ENCODE measurements at places on chromosomes 2 and 18.

DNA sequence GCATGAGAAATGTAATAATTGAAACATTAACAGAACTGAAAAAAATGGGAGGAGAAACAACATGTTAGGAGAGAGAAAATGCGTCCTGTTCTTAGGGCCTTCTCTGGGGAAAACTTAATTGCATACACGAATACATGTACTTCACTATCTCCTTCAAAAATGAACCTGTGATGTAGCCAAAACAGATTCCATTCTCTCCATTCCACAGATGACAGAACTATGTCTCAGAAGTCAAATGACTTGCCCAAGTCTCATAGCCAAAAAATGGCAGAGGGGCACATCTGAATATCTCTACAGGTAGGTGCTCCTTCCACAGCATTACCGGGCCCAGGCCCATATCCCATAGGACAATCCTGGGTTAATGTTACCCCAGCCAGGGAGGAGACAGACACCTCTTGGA lies 3.9 kb upstream of the DCTN1 start:
- no peak for DNase-seq

DNA sequence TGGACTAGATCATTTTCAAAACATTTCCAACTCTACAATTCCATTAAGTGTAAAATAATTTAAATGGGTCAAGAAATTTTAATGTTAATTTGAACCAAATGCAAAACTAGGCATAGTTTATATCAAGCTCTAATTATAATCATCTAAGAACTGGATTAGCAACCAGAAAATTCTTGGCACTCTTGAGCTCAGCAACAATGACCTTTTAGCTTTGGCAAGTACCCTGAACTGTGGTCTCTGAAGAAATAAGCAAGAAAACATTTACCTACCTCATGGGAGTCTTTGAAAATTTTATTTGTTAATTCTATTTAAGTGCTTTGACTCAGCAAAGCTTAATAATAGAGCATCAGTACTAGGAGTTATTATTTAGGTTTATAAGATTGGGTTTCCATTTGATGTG lies 313.2 kb downstream of the SATB2 start:
- no peak for DNase-seq

GRCh38 chr2:217643789-217644301 lies 358.9 kb downstream of the TNS1 start:
- no peak for DNase-seq

GRCh38 chr2:45700407-45701013 lies 49.0 kb downstream of the PRKCE start:
- DNase-seq, result no peak

DNA sequence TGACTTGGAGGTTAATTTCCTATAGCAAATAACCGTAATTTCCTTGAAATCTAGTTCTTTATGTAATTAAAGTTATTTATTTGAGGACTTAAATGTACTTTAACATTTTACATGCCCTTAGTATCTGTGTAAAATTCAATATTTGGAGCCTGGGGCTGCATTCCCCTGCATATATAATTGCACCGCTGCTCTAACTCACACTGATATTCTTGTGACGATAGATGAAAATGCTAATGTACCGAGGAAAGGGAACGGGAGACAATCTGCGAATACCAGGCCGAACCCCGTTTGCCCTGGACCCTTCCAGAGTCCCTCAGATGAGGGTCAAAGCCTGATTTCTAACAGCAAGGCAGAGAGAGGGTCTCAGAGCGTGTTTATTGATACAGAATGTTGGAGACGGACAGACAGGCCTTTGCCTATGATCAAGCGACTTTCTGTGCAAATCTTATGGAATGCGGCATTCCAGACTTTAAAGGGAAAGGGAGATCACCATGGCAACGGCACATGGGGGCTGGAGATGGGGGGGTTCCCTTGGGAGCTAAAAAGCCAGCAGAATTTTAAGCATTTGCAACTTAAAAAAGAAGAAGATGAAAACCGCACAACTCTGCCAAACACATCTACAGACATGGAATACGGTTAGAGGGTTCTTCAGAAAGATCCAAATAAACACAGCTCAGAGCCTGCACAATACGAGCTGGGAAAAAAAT lies 57.6 kb upstream of the TWIST2 start:
- DNase-seq, result no peak

GRCh38 chr2:129178356-129178755 lies 801.1 kb upstream of the RAB6C start:
- no peak for DNase-seq

GRCh38 chr2:80147690-80148089 lies 156.9 kb downstream of the LRRTM1 start:
- no peak for DNase-seq

DNA sequence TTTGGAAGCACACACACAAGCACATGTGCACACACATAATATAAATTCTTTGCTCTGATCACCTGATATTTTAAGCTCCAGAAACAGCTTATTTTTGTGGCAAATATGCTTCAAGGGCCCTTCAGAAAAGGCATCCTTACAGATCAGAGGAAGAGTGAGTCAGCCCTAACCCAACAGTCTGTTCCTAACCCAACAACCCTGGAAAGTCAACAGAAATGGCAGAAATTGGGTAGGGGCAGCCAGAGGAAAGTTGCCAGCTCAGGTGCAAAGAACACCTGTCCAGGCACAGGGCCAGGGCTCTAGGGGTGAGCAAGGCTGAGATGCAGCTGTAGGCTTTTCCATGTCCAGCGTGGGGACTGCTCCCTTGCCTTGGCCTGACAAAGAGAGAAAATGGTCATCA lies 6.4 kb upstream of the NCKAP5 start:
- no peak for DNase-seq

DNA sequence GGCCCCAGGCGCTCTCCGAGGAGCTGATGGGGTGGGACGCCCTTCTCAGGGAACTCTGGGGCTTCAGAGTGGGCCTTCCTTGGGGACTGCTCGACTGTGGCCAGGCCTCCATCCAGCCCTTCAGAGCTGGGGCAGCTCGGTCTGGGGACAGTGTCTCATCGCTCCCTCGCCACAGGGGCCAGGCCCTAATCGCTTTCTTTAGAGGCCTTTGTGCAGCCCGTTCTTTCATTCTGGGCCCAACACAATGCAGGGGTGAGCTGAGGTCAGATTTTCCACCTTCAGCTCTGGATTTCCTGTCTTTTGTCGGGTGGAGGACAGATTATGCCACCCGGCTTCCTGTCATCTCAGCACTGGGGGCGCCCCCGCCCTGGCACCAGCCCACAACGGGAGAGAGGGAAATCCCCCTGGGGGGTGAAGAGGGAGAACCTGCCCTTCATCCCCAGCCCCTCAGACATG lies 25.2 kb downstream of the MYCN start:
- DNase-seq, result no peak

- no peak for DNase-seq
These were observed 46.5 kb upstream of the EPG5 start for GRCh38 chr18:46013484-46014189.

GRCh38 chr2:212953170-212953920 lies 198.1 kb downstream of the IKZF2 start:
- no peak for DNase-seq

GRCh38 chr2:96143848-96144480 lies 1.3 kb downstream of the DUSP2 start:
- DNase-seq, result peak; percentile 38

DNA sequence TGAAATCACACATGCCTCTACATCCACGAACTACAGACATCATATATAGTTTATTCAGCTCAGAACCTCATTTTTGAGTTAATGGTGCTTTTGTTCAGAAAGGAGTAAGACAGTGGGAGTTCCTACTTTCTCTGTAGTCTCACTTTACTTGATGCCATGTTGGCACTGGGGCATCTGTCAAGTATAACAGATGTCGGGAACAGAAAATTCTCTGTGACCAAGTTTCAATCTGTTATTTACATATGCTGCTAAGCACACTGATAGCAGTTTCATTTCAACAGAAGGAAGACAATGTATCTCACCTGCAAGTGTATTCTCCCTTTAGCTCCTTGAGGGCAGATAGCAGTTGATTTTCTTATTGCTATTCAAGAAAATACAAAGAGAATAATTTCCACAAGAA lies 774.1 kb downstream of the METTL4 start:
- DNase-seq, result no peak

DNA sequence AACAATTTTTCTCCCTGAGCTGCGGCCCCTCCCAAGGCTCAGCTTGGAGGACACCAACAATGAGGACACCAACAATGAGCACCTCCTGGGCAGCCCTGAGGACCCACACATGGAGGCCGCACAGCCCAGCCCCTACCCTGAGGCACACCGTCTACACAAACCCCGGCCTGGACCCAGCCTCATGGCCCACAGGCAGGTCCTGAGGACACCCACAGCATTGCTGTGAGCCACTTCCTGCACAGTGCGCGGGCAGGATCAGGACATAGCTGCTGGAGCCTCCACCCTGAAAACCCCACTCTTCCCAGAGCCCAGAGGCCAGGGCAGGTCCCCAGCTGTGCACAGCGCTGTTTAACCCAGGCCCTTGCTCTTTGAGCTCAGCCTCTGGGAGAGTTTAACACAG lies 194.3 kb downstream of the RTP5 start:
- no peak for DNase-seq

DNA sequence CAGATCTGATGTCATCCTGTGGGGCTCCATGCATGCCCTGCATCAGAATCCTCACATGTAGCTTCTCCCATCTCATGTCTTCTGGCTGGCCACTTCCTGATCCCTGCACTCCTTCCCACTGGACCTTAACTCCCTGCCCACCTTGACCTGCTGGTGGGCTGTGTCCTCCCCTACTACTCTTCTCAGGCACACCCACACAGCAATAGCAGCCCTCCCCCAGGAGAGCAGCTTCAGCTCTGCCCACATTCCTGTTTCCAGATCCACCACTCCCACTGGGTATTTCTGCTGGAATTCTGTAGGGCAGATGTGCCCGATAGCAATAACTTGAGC lies 137.0 kb upstream of the HS6ST1 start:
- no peak for DNase-seq

GRCh38 chr2:129275706-129276105 lies 703.8 kb upstream of the RAB6C start:
- no peak for DNase-seq

DNA sequence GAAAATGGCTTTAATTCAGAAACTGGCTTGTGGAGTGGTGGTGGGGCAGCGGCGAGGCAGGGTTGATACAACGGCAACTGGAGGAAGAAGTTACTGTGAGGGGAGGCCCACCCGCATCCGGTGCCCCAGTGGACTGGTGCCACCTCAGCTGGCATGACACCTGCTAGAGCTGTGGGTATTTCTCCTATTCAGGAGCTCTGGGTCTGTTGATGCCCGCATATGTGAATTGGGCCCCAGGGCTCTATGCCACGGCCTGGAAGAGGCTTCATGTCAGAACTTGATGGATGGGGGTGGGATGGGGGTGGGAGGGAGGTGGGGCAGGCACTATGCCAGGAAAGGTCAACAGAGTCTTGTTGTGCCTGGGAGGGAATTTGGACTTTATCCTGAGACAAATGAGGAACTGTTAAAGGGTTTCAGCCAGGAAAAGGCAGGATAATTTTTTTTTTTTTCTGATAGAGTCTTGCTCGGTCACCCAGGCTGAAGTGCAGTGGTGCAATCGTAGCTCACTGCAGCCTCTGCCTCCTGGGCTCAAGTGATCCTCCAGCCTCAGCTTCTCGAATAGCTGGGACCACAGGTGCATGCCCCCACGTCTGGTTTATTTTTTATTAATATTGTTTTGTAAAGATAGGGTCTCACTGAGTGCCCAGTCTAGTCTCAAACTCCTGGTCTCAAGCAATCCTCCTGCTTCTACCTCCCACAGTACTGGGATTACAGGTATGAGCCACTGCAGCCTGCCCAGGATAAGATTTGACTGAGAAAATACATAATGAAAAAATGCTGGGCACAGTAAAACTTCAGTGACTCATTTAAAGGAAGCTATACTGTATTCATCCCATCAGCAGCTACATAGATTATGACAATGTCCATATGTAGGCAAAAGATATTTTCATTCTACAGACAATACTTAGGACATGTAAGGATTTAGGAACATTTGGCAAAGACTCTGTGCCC lies 52.6 kb downstream of the SH2D6 start:
- DNase-seq, result no peak

- DNase-seq, result peak; percentile 48
These were observed 156.7 kb downstream of the ARHGAP28 start for GRCh38 chr18:6885992-6886796.

DNA sequence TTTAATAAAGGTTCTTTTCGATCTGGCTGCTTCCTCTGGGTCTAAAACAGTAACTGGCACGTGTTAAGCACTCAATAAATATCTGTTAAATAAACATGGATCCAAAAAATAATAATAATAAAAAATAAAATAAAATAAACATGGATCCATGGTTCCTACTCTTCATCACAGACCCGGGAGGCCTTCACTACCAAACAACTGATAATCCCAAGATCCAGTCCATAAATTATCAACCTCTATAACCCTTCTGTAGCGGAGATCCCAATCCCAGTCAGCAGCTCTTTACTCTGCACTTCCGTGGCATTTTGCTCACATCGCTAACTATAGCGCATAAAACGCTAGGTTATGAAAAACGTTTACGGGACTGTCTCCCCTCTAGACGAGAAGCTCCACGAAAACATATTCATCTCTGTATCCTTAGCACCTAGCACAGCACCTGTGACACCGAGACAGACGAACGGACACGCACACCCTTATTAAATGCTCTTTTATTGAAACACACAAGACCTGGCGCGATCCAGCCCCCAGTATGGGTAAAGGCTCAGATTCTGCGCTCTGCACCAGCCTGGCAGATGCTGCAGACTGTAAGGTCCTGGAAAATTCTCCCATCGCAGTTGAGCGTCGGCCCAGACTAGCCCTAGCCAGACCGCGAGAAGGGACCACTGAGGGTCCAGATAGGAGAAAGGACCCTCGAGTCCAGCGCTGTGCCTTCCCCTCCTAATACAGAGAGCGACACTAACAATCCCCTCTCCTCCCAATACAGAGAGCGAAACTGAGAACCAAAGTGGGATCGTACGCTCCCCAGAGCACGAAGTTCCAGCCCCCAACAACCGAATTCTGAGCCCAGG lies 770 bp downstream of the NBAS start:
- DNase-seq, result peak; percentile 31

DNA sequence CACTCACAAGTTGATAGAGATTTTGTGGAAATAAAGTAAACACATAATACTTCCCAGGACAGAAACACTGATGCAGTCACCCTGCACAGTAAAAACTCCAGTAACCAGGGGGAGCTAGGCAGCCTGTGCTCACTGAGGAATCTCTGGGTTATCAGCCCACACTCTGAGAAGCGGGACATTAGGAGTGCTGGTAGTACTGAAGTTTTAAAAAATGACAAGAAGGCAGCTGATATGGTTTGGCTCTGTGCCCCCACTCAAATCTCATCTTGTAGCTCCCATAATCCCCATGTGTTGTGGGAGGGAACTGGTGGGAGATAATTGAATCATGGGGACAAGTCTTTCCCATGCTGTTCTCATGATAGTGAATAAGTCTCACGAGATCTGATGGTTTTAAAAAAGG lies 31.4 kb downstream of the KCTD1 start:
- no peak for DNase-seq

DNA sequence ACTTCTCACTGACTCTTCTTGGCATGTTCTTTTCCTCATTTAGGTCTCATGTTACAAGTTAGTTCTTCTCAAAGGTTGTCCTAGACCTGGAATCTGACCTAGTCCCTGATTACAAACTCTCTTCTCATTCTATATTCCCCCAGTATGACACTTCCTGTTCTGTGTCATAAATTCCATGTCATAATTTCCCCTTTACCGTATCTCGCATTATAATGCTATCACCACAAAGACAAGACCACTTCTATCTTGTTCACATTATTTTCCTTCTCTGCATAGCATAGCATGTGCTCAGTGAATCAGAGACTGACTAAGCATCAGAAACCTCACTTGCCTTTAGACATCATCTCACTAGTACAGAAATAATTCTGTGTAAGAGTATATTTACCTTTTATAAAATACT lies 63.6 kb upstream of the CAVIN2 start:
- no peak for DNase-seq

- no peak for DNase-seq
These were observed 21.5 kb upstream of the MYCN start for GRCh38 chr2:15918761-15919356.

- no peak for DNase-seq
These were observed 4.2 kb upstream of the ALPP start for GRCh38 chr2:232374356-232374755.
